ENCODE measurements at places on chromosomes 7 and 10.

- DNase-seq: no peak
Observed at GRCh38 chr10:1411451-1411850, 325.9 kb downstream of the ADARB2 start.

GRCh38 chr7:30988351-30989005 lies 24.7 kb downstream of the GHRHR start:
- no peak for DNase-seq

DNA sequence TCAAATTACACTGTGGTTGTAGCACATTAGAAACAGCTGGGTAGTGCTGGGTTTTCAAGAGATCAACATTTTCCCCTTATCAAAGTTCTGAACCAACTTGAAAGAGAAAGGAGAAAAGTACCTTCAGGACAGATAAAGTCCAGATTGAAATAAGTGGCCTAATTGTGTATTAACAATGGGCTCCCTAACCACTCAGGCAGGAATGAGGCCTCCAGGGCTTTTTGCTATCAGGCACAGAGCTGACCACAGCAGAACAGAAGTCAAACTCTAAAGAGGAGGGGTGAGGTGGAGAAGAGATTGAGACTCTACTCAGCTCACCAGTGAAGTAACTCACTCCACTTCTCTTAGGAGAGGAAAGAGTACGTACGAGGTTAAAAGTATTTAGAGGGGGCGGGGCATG lies 394.1 kb upstream of the PHF14 start:
- no peak for DNase-seq

DNA sequence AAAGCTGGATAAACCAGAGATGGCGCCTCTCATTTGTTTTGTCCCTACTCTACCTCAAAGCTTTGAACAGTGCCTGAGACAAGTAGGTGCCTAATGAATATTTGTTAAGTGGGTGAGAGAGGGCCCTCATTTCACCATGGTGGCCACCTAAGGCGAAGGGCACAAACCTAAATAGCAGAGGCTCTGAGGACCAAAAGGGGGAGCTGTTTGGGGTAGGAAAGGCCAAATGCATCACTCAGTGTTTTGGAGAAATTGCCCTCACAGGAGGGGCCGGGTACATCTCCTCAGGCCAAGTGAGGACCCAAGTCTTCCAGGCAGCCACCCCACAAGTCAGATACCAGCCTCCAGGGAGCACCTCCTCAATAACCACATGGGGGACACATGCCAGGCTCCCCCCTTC lies 14.0 kb downstream of the IMPDH1 start:
- no peak for DNase-seq

DNA sequence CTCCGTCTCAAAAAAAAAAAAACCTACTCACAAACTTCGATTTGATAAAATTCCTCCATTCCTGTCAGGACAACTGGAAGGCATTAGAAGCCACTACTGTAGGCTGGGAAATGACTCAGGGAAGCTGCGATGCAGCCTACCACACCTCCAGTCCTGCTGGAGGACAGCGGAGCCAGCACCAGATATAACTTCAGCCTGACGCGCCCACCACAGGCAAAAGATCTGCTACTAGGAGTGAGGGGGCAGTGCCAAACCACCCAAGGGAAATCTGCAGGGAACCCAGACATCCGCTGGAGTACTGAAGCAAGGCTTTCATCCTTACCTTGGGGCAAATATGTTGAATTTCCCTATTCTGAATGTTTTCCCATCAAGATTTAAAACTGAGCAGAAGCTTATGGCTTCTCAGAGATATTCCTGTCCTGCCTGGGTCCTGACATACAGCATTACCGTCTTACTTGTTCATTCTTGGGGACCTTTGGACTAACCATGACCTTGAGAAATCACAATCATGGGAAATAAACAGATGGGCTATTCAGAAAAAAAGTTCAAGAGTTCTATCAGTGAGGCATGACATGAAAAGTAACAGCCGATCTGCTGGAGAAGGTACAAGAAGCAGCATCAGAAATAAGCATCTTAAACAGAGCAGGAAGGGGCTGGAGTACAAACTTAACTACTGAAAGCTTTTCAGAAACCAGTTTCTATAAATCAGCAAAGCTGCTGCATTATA lies 20.4 kb downstream of the BCCIP start:
- DNase-seq: no peak

DNA sequence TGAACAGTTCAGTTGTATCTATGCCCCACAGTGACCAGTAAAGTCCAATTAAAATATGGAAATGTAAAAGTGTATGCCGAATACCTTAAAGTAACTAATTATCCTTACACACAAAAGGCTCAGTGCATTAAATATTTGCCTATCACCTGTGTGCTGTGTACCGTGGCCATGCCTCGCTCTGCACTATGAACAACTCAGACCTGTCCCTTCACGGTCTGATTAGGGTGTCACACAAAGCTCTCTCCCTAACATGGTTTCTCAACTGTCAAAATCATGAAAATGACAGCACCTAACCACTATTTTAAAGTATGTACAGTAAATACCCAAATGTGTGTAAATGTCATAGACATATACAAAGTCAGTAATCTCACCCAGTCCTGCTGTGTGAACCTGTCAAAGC lies 43.1 kb downstream of the STK17A start:
- no peak for DNase-seq

DNA sequence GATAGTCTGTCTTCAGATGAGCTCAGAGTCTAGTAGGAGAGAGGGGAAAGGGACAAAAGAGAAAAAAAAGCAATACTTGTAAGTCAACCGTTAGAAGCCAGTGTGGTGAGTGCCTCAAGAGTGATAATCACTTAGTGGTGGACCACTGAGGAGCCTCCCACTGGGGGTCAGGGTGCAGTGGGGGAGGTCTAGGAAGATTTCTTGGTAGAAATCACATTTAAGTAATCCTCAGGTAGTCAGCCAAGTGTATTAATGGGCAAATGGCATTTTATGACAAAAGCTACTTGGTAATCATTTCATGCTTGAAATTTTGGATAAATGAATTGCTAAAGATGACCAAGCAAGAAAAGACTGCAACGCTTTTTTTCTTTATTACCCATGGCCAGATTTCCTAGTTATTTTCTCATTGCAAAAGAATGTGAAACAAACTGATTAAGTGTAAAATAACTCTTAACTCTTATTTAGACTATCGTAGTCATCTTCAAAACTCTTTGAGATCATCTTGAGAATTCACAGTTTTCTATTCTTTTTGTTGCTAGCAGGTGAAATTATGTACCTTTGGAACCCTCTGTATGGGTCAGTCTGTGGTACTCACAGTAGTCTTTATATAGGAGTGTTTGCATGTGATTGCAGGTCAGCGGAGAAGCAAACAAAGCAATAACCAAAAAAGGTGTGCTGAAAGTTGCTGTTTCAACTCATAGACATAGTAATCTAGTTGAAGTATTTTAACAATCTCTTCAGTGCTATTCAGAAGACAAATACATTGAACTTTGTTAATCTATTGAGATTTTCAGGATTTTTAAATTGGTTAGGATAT lies 63.9 kb downstream of the PPP1R9A start:
- DNase-seq: peak; percentile 72

DNA sequence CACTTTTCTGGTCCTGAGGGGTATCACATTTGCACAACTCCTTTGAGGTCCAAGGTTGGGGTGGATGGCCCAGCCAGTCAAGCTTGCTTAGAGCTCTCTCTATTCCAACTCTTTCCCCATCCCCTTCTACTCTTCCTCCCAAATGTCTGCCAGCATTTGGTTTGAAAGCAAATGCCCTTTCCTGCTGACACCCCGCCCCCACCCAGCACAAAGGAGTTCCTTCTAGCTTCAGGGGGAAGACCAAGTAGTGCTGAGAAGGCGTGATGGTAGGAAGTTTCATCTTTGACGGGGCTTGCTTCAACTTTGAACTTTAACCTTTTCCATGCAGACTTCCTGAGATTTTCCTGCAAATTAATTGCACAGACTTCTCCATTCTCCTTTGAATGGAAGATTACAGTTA lies 137.5 kb upstream of the TCF7L2 start:
- DNase-seq: no peak

GRCh38 chr7:151400626-151401315 lies 9.1 kb downstream of the WDR86 start:
- DNase-seq: no peak

DNA sequence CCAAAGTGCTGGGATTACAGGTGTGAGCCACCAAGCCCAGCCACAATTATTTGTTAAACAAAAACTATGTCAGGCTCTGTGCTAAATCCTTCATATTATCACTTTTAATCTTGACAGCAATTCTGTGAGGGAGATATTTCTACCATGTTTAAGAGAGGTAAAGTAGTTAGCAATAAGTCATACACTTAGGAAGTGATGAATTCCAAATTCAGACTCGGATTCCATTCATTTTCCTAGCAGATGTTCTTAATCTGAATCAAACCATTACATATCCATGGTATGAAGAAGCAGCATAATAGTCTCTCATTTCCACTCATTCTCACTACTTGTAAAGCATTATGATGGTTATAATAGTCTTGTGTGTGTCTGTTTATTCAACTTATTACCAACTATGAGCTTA lies 2.9 kb upstream of the CD36 start:
- DNase-seq: peak; percentile 58

DNA sequence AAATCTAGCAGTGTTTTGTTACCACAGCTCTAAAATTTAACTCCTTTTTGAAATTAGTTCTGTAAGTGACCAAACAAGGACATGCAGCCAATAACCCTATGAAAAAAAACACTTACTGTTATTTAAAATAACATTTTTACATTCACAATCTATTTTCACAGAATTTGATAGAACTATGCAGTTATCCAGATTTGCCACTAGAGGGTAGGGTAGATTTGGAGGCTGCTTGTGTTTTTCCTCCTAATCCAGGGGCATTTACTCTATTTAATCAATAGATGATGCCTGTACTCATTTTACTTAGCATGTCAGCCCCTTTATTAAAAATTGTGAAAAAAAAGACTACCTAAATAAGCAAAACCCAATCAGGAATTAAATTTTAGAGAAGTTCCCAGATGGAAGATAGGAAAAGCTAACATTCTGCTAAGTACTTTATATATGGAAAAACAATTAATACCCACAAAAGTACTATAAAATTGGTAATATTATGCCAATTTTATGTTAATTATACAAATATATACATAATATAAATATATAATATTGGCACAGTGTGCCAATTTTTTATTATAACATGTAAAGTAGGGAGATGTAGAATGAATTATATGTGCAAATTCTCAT lies 18.1 kb upstream of the LIPK start:
- DNase-seq: peak; percentile 17

GRCh38 chr7:141455723-141456122 lies 95.5 kb upstream of the AGK start:
- no peak for DNase-seq
